ENCODE measurements at places on chromosomes 5 and 9. TPM values are rescaled to one million over a fixed set of nuclear protein-coding genes. Genes with fewer than 3 reads are reported as not detected.

Gene DDX4
- total RNA-seq, result 0.27 TPM

Gene ROPN1L
- total RNA-seq, result not detected

- no peak overlapping the region for H3K27ac ChIP-seq
- H3K4me1 ChIP-seq, result no peaks in the 10 kb centered on the region
- no peak for DNase-seq
- no peaks in the 10 kb centered on the region for H3K36me3 ChIP-seq
- no peak overlapping the region for H3K4me3 ChIP-seq
These were observed 355.6 kb upstream of the DAB2 start for GRCh38 chr5:39780347-39780746.

Gene DNAJB5
- total RNA-seq, result 18.7 TPM

GRCh38 chr5:137453483-137454080 lies 45.5 kb downstream of the SPOCK1 start:
- H3K27me3 ChIP-seq, result no peaks in the 10 kb centered on the region
- no peaks in the 10 kb centered on the region for H3K4me1 ChIP-seq
- no peak for DNase-seq
- H3K4me3 ChIP-seq, result no peak overlapping the region

DNA sequence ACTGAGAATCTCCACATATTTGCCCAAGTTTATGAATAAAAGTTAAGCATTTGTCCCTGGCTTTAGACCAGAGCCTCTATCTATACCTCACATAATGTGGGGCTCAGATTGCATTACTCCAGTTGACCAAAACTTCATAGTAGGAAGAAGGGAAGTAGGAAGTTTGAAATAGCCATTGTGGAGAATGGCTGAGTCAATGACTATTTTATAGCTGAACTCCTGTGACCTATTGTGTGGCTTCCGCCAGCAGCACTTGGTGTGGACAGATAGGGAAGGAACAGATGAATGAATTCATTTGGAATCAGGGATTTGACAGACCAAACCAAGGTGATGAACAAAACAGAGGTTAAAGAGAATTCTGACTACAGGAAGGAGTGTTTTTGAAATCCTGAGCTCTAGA lies 92.9 kb upstream of the LPAR1 start:
- DNase-seq, result no peak
- no peaks in the 10 kb centered on the region for H3K27me3 ChIP-seq
- H3K36me3 ChIP-seq, result no peaks in the 10 kb centered on the region
- H3K27ac ChIP-seq, result no peak overlapping the region
- H3K4me1 ChIP-seq, result no peaks in the 10 kb centered on the region
- no peak overlapping the region for H3K4me3 ChIP-seq

GRCh38 chr5:7848296-7848695 lies 2.6 kb downstream of the CFAP90 start:
- DNase-seq, result no peak
- H3K27ac ChIP-seq, result no peak overlapping the region
- no peak overlapping the region for H3K4me3 ChIP-seq
- no peaks in the 10 kb centered on the region for H3K36me3 ChIP-seq
- H3K27me3 ChIP-seq, result no peaks in the 10 kb centered on the region

DNA sequence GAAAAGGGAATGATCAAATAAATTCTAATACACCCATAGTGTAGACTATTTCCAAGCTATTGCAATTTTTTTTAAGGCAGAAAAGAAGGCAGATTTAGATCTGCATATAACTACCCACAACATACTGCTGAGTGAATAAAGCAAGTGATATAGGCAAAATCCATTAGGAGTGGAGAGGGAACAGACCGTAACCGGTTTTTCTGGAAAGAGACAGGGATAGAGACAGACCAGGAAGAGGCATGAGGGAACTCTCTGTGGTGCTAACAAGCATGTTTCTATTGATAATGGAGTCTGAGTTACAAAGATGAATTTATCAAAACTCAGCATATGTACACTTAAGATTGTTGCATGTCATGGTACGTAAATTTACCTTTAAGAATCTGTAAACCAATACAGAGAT lies 14.5 kb downstream of the ZDHHC21 start:
- no peaks in the 10 kb centered on the region for H3K36me3 ChIP-seq
- no peaks in the 10 kb centered on the region for H3K27me3 ChIP-seq
- H3K4me1 ChIP-seq, result no peaks in the 10 kb centered on the region
- no peak overlapping the region for H3K27ac ChIP-seq
- DNase-seq, result no peak
- H3K4me3 ChIP-seq, result no peak overlapping the region

DNA sequence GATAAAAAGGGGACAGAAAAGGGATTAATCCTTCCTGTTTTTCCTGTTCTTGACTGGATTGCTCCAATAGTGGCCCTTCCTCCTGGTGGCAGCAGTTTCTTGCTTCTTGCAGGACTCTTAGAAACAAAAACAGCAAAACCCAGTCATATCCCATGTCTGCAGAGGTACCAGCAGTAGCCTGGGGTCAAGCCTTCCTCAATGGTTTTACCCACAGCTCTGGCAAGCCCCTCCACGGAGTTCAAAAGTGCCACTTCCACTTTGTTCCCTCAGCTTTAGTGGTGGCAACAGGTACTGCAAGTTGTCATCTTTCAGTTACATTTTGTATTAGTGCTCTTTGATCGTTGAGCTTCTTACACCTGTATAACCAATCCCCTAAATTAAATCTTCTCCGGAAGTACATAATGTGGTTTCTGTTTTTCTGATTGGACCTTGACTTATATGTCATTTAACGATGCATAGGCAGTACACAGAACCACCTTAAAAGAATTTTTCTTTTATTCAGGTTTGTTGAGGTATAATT lies 8.7 kb upstream of the RANBP6 start:
- H3K4me1 ChIP-seq, result no peaks in the 10 kb centered on the region
- no peak overlapping the region for H3K27ac ChIP-seq
- DNase-seq, result no peak

- H3K27me3 ChIP-seq, result no peaks in the 10 kb centered on the region
- no peaks in the 10 kb centered on the region for H3K4me1 ChIP-seq
- no peaks in the 10 kb centered on the region for H3K36me3 ChIP-seq
- H3K4me3 ChIP-seq, result no peak overlapping the region
- H3K27ac ChIP-seq, result no peak overlapping the region
These were observed 45.7 kb downstream of the PLAC8L1 start for GRCh38 chr5:146059460-146060220.

Gene FAM200C
- total RNA-seq, result 5.8 TPM

GRCh38 chr9:136015656-136016571 lies 54.7 kb upstream of the UBAC1 start:
- H3K27ac ChIP-seq, result no peak overlapping the region
- peaks cover 5% of the 10 kb centered on the region for H3K36me3 ChIP-seq
- H3K4me1 ChIP-seq, result peaks cover 24% of the 10 kb centered on the region
- H3K4me3 ChIP-seq, result no peak overlapping the region

DNA sequence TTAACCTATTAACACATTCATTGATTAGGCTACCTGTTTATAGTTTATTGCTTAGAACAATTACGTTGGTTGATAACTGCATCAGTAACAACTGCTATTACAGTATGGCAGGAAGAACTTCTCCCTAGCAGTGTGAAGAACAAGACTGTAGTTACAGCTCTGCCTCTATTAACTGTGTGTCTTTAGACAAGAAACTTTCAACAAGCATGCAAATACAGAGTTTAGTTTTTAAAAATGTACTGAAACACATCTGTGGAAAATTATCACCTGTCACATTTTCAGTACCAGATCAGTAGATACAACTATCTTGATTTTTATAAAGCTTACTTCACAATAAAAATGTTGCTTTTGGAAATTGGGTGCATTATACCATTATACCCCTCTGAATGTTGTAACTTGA lies 22.2 kb downstream of the ELL2 start:
- H3K4me1 ChIP-seq, result peaks cover 17% of the 10 kb centered on the region
- H3K27me3 ChIP-seq, result no peaks in the 10 kb centered on the region
- no peaks in the 10 kb centered on the region for H3K36me3 ChIP-seq
- DNase-seq, result no peak

Gene TUBB4B
- total RNA-seq, result 757 TPM

Gene PPIC
- total RNA-seq, result 57.8 TPM

- no peaks in the 10 kb centered on the region for H3K27me3 ChIP-seq
- no peak for DNase-seq
- no peaks in the 10 kb centered on the region for H3K36me3 ChIP-seq
- no peak overlapping the region for H3K27ac ChIP-seq
These were observed 1465.1 kb upstream of the C9orf72 start for GRCh38 chr9:29038332-29038731.

DNA sequence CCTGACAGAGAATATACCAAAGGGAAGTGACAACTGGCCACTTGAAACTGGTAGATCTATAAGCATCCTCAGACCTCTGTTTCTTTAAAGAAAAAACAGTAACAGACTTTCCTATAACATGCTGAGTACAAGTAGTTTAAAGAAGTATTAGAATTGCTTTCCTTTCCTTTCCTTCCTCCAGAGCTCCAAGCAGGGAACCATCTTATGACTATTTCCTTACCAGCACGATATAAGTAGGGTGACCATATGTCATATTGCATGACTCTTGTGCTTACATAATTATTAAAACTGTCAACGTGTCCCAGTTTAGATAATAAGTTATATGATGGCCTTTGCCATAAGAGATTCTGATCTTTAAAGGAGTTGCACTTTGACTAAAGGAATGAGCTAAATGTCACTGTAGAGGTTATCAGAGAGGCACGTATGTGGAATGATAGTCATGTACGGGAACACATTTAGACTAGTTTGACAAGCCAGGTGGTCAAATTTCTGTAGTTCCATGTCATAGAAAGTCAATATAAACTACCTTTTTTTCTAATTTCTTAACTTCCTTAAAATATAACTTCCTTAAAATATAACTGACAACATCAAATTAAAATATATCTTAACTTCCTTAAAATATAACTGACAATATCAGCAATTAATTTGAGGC lies 212.7 kb upstream of the CD180 start:
- no peak overlapping the region for H3K4me3 ChIP-seq
- no peaks in the 10 kb centered on the region for H3K27me3 ChIP-seq
- H3K4me1 ChIP-seq, result no peaks in the 10 kb centered on the region
- no peak for DNase-seq

Gene ALDOB
- total RNA-seq, result not detected

GRCh38 chr9:133955821-133956411 lies 36.2 kb downstream of the VAV2 start:
- H3K27me3 ChIP-seq, result no peaks in the 10 kb centered on the region
- peaks cover 27% of the 10 kb centered on the region for H3K4me1 ChIP-seq
- H3K36me3 ChIP-seq, result no peaks in the 10 kb centered on the region
- no peak overlapping the region for H3K4me3 ChIP-seq
- H3K27ac ChIP-seq, result peak overlapping the region; percentile 36

Gene GBGT1
- 45.0 TPM for total RNA-seq

Gene CNTNAP3
- total RNA-seq, result 8.0 TPM

Gene DNM1
- 9.2 TPM for total RNA-seq

Gene EDIL3
- 2.5 TPM for total RNA-seq

DNA sequence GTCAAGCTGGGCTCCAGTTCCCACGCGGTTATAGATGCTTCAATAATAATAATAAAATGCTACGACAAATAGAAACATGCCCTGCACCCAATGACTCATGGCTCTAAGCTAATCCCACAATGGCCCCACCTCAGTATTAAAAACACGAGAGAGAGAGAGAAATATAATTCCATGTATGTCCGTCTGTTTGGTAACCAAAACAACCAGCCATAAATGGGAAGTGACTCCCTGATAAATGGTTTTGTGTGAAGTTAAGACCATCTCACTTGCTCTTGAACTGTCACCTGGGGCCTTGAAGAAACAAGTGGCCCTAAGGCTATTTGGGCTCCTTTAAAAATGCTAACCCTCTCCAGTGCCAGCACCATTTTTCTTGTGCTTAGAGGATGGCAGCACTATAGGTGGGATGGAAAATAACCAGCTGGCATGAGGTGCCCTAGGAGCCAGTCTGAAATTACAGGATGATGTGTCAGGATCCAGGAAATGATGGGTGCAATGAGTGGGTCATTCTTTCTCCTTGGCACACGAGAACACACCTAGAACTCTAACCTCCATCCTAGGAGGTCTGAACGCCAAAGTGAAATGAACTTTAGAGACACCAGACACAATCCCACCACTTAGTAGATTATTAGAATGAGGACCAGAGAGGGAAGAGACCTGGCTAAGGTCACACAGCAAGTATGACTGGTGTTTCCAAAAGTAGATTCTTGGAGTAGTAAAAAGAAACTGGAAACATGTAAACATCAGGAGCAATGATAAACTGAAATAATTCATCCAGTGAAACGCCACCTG lies 35.7 kb upstream of the ADRB2 start:
- no peaks in the 10 kb centered on the region for H3K4me1 ChIP-seq
- no peak for DNase-seq
- no peak overlapping the region for H3K4me3 ChIP-seq
- H3K27me3 ChIP-seq, result no peaks in the 10 kb centered on the region
- no peaks in the 10 kb centered on the region for H3K36me3 ChIP-seq
- no peak overlapping the region for H3K27ac ChIP-seq

- no peaks in the 10 kb centered on the region for H3K36me3 ChIP-seq
- DNase-seq, result no peak
- H3K27ac ChIP-seq, result no peak overlapping the region
- H3K4me3 ChIP-seq, result no peak overlapping the region
These were observed 85.8 kb downstream of the MRPS27 start for GRCh38 chr5:72234265-72234700.

GRCh38 chr5:125002727-125003598 lies 256.5 kb upstream of the ZNF608 start:
- H3K36me3 ChIP-seq, result no peaks in the 10 kb centered on the region
- DNase-seq, result no peak
- H3K4me3 ChIP-seq, result no peak overlapping the region
- no peaks in the 10 kb centered on the region for H3K4me1 ChIP-seq

Gene ACTBL2
- total RNA-seq, result not detected

Gene MELK
- total RNA-seq, result 0.44 TPM

DNA sequence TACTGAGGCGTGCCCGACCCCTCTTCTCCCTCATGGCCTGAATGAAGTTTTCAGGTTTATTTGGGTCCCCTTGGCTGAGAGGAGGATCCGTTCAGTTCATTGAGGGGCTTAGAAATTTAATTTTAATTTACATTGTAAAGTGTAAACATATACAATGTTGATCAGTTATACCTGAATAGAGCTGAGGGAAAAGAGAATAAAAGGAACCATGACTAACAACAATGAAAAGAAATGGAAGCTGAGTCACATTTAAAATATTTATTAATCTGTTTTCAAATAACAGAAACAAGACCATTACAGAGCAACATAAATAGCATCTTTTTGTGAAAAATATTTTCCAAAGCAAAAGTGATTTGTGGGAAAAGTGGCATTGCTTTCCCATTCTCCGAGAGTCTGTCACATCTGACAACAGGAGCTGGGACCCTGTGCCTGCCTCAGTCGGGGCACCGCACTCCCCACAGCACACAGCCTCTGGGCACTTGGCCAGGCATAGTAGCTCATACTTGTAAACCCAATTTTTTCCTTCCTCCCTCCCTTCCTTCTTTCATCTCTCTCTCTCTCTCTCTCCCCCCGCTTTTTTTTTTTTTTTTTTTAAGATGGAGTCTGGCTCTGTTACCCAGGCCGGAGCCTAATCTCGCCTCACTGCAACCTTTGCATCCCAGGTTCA lies 28.7 kb downstream of the PROP1 start:
- H3K4me3 ChIP-seq, result no peak overlapping the region
- H3K4me1 ChIP-seq, result peaks cover 4% of the 10 kb centered on the region
- no peak for DNase-seq
- no peaks in the 10 kb centered on the region for H3K36me3 ChIP-seq

GRCh38 chr9:105195259-105195658 lies 49.2 kb upstream of the SLC44A1 start:
- no peaks in the 10 kb centered on the region for H3K36me3 ChIP-seq
- DNase-seq, result no peak
- H3K27ac ChIP-seq, result no peak overlapping the region
- no peaks in the 10 kb centered on the region for H3K27me3 ChIP-seq
